A549 treated with RU486 at 1 μM for 4 hours (cell line): ENCODE measurements at places on chromosomes 6 and 20. TPM values are rescaled to one million over a fixed set of nuclear protein-coding genes. Genes with fewer than 3 reads are reported as not detected.

The NMBR gene
- total RNA-seq = not detected in 5 replicates

The LZTS3 gene
- 2.1 to 3.2 TPM (median 2.7 TPM) in 5 replicates for total RNA-seq

The IL17F gene
- not detected in 5 replicates for total RNA-seq

The POM121L2 gene
- not detected in 5 replicates for total RNA-seq

The SAPCD1 gene
- 2.0 to 4.2 TPM (median 3.7 TPM) in 5 replicates for total RNA-seq

The RALGAPA2 gene
- total RNA-seq = 1.1 to 1.6 TPM (median 1.5 TPM) in 5 replicates

The THBS2 gene
- total RNA-seq = 0.02 TPM in 1 of 5 replicates, not detected in the others

The BEND6 gene
- total RNA-seq = 0.53 to 1.6 TPM (median 0.88 TPM) in 5 replicates

The LGSN gene
- 2.7 to 3.8 TPM (median 3.2 TPM) in 5 replicates for total RNA-seq

The MAS1 gene
- not detected in 5 replicates for total RNA-seq

The HLA-DQB2 gene
- not detected in 5 replicates for total RNA-seq
